Activated CD4-positive, alpha-beta T cell treated with anti-CD3 and anti-CD28 coated beads for 4 hours (primary cell): ENCODE measurements at places on chromosomes 7 and 10.
A peak's percentile ranks its signal among the peaks of the same experiment; 100 is the strongest.

GRCh38 chr7:131265227-131265626, 62.4 kb upstream of the MKLN1 start:
- no peak for DNase-seq

DNA sequence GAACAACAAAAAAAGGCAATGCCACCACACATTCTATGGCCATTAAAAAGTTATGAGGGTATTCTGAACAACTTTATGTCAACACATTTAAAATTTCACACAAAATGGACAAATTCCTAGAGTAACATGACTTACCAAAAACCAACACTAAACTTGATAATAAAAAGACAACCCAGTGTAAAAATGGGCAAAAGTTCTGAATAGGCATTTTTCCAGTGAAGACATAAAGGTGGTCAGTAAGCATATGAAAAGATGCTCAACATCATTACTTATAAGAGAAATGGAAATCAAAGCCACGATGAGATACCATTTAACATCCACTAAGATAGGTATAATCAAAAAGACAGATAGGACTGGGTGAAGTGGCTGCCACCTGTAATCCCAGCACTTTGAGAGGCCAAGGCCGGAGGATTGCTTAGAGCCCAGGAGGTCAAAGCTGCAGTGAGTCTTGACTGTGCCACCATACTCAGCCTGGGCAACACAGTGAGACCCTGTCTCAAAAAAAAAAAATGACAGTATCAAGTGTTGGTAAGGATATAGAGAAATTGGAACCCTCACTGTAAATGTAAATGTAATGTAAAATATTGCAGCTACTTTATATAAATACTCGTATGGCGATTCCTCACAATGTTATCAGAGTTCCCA, 71.1 kb upstream of the OIT3 start:
- DNase-seq = no peak

DNA sequence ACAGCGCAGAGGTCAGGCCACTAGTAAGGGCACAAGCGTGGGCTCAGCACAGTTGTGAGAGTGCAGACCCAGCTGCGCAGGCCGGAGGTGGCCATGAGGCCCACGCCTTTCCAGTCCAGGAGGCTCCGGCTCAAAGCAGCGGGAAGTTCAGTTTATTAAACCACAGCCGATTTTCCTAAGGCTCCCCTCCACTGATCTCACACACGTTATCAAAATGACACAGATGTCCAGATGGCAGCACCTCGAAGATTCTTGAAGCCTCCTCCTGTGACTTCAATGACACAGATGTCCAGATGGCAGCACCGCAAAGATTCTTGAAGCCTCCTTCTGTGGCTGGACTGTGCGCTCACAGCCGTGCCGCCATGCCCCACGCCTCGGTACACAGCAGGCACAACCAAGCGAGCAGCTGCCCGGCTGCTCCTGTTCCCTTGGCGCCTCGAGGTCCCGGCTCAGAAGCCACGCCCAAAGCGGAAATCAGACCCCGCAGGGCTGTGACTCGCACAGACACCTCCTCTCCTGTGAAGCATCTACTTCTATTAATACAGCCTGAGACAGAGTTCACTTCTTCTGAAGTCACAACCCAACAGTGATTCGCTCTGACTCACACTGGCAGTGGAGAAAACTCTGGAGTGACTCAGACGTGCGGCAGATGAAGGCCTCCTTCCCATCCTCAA, 122.7 kb downstream of the MAD1L1 start:
- peak; percentile 50 for DNase-seq

DNA sequence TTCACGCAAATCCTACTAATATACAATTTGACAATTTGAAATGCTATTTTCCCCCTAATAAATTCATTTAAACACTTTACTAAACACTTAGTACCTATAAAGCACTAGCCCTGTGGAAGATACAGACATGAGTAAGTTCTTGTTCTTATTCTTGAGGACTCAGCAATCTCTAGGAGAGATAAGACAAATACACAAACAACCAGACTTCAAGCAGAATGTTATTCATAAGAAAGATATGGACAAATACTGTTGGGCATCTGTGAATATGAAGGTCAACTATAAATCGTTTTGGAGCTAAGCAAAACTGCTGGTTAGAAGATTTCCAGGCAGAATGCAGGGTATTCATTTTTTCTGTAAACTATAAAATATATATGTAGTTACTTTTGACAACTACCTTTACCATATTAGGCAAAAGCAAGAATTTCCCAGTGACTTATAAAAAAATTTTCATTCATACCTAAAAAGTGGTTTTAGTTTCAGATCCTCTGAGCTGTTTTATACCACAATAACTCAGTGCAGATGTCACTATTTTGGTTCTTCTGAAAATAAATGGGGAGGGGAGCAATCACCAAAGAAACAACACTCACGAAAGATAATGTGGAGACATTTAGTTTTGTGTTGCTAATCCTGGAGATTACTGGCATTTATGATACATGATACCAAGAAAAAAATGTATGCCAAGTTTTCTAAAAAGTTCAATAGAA, 3.8 kb downstream of the VPS41 start:
- DNase-seq = no peak

GRCh38 chr7:39099146-39099545, 121.4 kb downstream of the POU6F2 start:
- no peak for DNase-seq

GRCh38 chr7:92934096-92934495, 97.7 kb upstream of the CDK6 start:
- no peak for DNase-seq

GRCh38 chr7:114981323-114981722, 59.4 kb downstream of the MDFIC start:
- DNase-seq = no peak

GRCh38 chr7:151796091-151796870, 80.6 kb downstream of the PRKAG2 start:
- DNase-seq = no peak

GRCh38 chr10:122286867-122287266, 15.8 kb downstream of the BTBD16 start:
- no peak for DNase-seq

- DNase-seq = no peak
Observed at GRCh38 chr10:127880557-127880956, 12.2 kb downstream of the CLRN3 start.

GRCh38 chr7:147833970-147834369, 756.6 kb upstream of the C7orf33 start:
- no peak for DNase-seq

- no peak for DNase-seq
Observed at GRCh38 chr7:27244488-27245123, 2.0 kb downstream of the EVX1 start.

DNA sequence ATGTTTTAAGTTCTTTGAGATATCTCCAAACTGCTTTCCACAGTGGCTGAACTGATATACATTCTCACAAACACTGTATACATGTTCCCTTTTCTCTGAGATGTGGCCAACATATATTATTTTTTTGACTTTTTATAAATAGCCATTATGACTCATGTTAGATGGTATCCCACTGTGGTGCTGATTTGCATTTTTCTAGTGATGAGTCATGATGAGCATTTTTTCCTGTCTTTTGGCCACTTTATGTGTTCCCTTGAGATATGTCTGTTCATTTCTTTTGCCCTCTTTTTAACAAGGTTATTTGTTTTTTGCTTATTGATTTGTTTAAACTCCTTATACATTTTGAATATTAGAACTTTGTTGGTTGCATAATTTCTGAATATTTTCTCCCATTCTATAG, 1055.1 kb downstream of the NXPH1 start:
- DNase-seq = no peak

DNA sequence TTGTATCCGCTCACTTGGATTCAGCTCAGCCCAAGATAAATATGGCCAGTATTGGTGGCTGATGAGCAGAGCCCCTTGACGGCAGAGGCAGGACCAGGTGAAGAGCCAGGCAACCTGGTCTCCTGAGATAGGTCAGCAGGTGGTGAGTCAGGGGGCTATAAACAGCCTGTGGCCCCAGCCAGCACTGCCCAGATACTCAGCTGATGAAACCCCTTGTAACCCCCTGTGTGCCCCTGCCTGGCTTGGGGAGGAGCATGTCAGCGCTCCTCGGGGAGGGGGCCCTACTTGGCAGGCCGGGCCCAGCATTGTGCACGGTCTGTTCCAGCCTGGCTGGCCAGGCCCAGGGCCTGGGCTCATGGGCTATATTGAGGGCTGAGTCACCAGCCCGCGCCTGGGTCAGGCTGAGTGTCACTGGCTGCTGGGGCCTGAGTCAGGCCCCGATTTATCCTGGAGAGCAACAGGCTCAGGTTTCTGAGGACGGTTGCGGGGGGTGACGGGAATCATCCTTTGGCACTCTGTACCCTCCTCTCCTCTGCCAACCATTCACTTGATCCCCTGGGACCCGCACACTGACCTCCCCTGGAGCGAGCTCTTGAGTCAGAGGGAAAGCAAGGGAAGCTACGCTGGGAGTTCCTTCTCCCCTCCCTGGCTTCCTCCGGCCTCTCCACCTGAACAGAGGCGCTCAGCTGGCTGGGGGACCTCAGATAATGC, 2.8 kb upstream of the FLNC start:
- no peak for DNase-seq

GRCh38 chr7:125084196-125084595, 154.6 kb upstream of the POT1 start:
- no peak for DNase-seq

GRCh38 chr7:111647881-111648280, 85.6 kb upstream of the IMMP2L start:
- no peak for DNase-seq

- no peak for DNase-seq
Observed at GRCh38 chr10:118042827-118043242, 3.9 kb downstream of the RAB11FIP2 start.

- DNase-seq = no peak
Observed at GRCh38 chr10:91804126-91804510, 5.9 kb downstream of the TNKS2 start.

DNA sequence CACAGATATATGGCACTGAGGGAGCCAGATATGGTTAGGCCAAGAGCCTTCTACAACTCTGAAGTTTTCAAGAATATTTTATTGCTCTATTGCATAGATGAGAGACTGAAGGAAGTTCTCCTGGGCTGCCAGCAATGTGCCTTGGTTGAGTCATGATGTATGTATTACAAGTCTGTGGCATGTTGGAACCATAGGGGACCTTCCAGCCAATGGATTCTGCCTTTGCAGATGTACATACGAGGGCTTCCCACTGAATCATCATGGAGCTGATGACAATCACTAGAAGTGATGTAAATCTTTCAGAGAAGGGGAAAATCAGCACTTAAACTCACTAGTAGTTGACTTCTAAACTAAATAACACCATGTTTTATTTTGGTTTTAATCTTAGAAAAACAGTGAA, 419.5 kb downstream of the PHTF2 start:
- no peak for DNase-seq

DNA sequence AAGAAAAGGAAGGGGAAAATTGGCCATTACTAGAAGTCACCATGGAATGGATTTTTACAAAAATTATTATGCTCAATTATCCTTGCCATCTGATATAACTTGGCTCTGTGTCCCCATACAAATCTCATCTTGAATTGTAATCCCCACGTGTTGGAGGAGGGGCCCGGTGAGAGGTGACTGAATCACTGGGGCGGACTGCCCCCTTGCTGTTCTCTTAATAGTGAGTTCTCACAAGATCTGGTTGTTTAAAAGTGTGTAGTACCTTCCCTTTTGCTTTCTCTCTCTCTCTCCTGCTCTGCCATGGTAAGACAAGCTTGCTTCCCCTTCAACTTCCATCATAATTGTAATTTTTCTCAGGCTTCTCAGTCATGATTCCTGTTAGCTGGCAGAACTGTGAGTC, 1023.6 kb downstream of the XPNPEP1 start:
- no peak for DNase-seq

GRCh38 chr10:91598211-91598977, 34.5 kb downstream of the PPP1R3C start:
- no peak for DNase-seq

DNA sequence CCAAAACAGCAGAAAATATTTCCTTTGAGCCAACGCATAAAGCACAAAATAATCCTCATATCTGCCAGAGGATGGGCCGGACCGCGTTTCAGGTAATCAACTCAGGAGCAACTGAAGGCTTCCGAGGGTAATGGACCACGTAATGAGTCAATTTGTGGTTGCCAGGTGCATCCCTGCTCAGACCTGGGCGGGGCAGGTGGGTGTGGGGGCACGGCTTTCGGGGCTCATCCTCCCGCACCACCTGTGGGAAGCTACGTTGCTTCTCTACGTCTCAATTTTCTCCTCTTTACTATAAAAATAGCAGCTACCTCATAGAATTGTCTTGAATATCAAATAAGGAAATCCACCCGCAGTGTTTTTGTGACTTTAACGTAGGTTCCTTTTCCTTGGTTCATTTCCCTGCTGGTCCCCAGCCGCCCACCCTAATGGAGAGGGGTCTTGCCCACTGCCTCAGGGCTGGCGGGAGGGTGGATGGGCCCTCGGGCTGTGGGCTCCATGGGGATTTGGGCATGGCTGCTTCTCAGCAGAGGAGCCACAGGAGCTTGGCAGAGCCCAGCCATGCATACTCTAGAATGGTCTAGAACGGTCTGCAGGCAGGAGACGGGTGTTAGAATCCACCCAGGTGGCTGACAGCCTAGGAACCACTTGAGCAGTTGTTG, 324.7 kb downstream of the ADARB2 start:
- no peak for DNase-seq

GRCh38 chr7:55554038-55554437, 18.3 kb downstream of the VOPP1 start:
- no peak for DNase-seq

DNA sequence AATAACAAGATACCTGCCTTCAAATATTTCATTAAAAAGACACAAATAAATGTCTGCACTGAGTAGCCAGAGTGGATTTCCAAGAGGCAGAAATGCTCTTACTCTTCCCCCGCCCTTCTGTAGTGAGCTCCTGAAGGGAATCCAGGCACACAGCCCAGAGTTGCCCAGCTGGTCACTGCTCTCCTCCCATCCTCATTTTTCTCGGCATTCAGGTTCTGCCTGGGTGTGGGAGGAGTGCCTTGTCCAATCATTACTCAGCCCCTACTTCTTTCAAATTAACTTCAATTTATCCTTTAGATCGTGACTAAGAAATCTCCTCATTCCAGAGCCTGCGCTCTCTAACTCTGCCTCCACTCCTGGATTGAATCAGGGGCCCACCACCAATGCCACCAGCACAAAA, 12.2 kb downstream of the CCDC6 start:
- no peak for DNase-seq

DNA sequence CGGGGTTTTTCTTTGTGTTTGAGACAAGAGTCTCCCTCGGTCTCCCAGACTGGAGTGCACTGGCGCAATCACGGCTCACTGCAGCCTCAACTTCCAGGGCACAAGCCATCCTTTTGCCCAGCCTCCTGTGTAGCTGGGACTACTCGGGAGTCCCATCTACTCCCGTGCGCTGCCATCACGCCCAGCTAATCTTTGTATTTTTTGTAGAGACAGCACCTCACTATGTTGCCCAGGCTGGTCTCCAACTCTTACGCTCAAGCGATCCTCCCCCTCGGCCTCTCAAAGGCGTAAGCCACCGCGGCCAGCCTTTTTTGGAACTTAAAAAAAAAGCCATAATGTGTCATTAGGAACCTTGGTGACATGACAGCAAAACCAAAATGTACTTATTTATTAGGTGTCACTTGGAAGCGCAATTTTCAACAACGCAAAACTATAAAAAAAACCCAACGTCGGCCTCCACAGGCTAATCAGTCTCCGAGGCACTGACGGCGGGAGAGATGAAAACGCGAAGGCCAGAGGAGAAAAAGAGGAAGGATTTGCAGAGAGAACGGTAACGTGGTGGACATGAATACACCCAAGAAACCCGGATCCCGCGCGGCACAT, 911 bp upstream of the HNRNPH3 start:
- peak; percentile 22 for DNase-seq
